ENCODE measurements at places on chromosomes 2 and 18. TPM values are rescaled to one million over a fixed set of nuclear protein-coding genes. Genes with fewer than 3 reads are reported as not detected.

The ANKAR gene
- polyA plus RNA-seq: 6.2 TPM

The HOXD3 gene
- 32.8 TPM for polyA plus RNA-seq

The ASB18 gene
- polyA plus RNA-seq: 0.13 TPM

The AMER3 gene
- not detected for polyA plus RNA-seq

The CDH2 gene
- polyA plus RNA-seq: 83.8 TPM

The WDR43 gene
- 48.6 TPM for polyA plus RNA-seq

The MSH6 gene
- polyA plus RNA-seq: 83.5 TPM

The AFTPH gene
- polyA plus RNA-seq: 62.6 TPM

The CYP26B1 gene
- 16.9 TPM for polyA plus RNA-seq

The ACVR1C gene
- polyA plus RNA-seq: 0.20 TPM

The DPP10 gene
- polyA plus RNA-seq: 8.5 TPM

The CXCR1 gene
- polyA plus RNA-seq: not detected

The DNAH6 gene
- polyA plus RNA-seq: 2.0 TPM

The KCNS3 gene
- 6.9 TPM for polyA plus RNA-seq

The DCDC2C gene
- not detected for polyA plus RNA-seq

The ZSWIM2 gene
- polyA plus RNA-seq: not detected

The LBX2 gene
- 3.1 TPM for polyA plus RNA-seq

The SOWAHC gene
- polyA plus RNA-seq: 15.8 TPM

The L3MBTL4 gene
- 5.7 TPM for polyA plus RNA-seq

The FAM228A gene
- polyA plus RNA-seq: 1.3 TPM

The CACNB4 gene
- 9.5 TPM for polyA plus RNA-seq

The RESP18 gene
- not detected for polyA plus RNA-seq

The RAMP1 gene
- 5.0 TPM for polyA plus RNA-seq

The MERTK gene
- 18.3 TPM for polyA plus RNA-seq

The PSD4 gene
- 14.1 TPM for polyA plus RNA-seq

The KATNAL2 gene
- 9.5 TPM for polyA plus RNA-seq

The VWA3B gene
- polyA plus RNA-seq: 0.43 TPM

The PSMA8 gene
- polyA plus RNA-seq: not detected

The SLC16A14 gene
- 6.7 TPM for polyA plus RNA-seq

The GPR39 gene
- polyA plus RNA-seq: 4.1 TPM
